ENCODE measurements at places on chromosomes 12 and 14. TPM values are rescaled to one million over a fixed set of nuclear protein-coding genes. Genes with fewer than 3 reads are reported as not detected.

- peak overlapping the region; percentile 59 for H3K27ac ChIP-seq
- peak overlapping the region; percentile 37 for H3K4me3 ChIP-seq
- DNase-seq: peak; percentile 61
- no peaks in the 10 kb centered on the region for H3K27me3 ChIP-seq
These were observed 647 bp downstream of the LGMN start for GRCh38 chr14:92747701-92748258.

- H3K36me3 ChIP-seq: no peaks in the 10 kb centered on the region
- H3K4me3 ChIP-seq: no peak overlapping the region
- H3K4me1 ChIP-seq: no peaks in the 10 kb centered on the region
These were observed 53.1 kb downstream of the SIX1 start for GRCh38 chr14:60596139-60596538.

The AICDA gene
- polyA plus RNA-seq: not detected

- peaks cover 35% of the 10 kb centered on the region for H3K27me3 ChIP-seq
- peak; percentile 24 for DNase-seq
- peaks cover 2% of the 10 kb centered on the region for H3K4me1 ChIP-seq
- no peak overlapping the region for H3K4me3 ChIP-seq
- H3K27ac ChIP-seq: no peak overlapping the region
- H3K36me3 ChIP-seq: no peaks in the 10 kb centered on the region
These were observed 13.9 kb upstream of the KRT86 start for GRCh38 chr12:52260361-52261207.

GRCh38 chr12:53738406-53739213 lies 11.4 kb upstream of the CALCOCO1 start:
- DNase-seq: no peak
- H3K36me3 ChIP-seq: no peaks in the 10 kb centered on the region
- H3K4me1 ChIP-seq: no peaks in the 10 kb centered on the region
- no peak overlapping the region for H3K27ac ChIP-seq
- H3K27me3 ChIP-seq: peaks cover 73% of the 10 kb centered on the region

- no peaks in the 10 kb centered on the region for H3K27me3 ChIP-seq
- no peak overlapping the region for H3K4me3 ChIP-seq
- DNase-seq: no peak
- no peaks in the 10 kb centered on the region for H3K4me1 ChIP-seq
These were observed 88.1 kb downstream of the TXNDC16 start for GRCh38 chr14:52464175-52464574.

All from endothelial cell of umbilical vein (primary cell).